ENCODE measurements at places on chromosomes 11 and 22.

DNA sequence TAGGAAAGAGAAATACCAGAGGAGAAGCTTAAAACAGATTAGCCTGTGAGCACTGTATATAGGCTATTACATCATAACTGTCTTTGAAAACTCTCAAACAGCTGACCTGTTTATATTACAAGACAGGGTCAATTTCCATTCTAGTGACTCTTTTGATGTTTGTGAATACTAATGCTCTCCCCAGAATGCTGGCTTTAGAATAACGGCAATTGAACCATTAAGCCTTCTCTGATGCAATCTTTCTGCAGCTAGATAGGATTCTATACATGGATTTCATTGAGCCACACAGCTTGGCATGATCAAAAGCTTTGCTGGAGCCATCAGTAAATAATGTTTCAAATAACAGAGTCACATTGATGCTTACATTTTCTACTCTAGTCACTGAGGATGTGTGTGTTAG, 122.7 kb upstream of the FAT3 start:
- DNase-seq = no peak

DNA sequence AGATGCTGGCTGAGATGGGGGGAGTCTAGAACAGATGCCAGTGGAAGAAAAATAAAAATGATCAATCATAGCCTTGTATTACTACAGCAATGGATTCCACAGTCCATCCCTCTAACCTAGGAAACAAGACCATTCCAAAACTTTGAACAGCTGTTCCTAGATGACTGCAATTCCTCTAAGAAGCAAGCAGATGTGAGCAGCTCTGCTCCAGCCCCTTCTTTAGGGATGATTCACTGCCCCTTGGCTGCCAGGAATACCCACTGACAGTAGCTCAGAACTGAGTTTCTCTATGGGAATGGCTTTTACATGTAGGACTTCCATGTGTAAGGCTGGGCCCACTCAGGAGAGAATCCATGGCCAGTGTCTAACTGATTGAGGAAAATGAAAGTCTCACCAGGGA, 943.9 kb downstream of the OPCML start:
- DNase-seq = no peak

- no peak for DNase-seq
These were observed 929.0 kb upstream of the FAT3 start for GRCh38 chr11:91295591-91295990.

- DNase-seq = peak; percentile 70
These were observed 27.7 kb downstream of the MUC2 start for GRCh38 chr11:1102221-1102971.

DNA sequence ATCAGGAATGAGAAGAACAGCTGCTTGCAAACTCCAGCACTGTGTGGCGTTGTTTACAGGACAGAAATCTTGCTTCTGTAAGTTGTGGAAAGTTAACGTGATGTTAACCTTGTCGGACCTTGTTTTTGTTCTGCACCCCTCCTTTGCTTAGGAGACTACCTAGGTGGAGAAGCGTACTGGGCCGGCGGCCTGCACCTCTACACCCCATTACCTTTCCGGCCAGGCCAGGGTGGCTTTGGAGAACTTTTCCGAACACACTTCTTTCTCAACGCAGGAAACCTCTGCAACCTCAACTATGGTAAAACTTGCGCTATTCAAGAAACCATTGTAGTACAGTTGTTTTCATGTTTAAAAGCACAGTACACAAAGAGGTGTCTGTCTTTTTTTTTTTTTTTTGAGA, 33.7 kb downstream of the SAMM50 start:
- DNase-seq = no peak

DNA sequence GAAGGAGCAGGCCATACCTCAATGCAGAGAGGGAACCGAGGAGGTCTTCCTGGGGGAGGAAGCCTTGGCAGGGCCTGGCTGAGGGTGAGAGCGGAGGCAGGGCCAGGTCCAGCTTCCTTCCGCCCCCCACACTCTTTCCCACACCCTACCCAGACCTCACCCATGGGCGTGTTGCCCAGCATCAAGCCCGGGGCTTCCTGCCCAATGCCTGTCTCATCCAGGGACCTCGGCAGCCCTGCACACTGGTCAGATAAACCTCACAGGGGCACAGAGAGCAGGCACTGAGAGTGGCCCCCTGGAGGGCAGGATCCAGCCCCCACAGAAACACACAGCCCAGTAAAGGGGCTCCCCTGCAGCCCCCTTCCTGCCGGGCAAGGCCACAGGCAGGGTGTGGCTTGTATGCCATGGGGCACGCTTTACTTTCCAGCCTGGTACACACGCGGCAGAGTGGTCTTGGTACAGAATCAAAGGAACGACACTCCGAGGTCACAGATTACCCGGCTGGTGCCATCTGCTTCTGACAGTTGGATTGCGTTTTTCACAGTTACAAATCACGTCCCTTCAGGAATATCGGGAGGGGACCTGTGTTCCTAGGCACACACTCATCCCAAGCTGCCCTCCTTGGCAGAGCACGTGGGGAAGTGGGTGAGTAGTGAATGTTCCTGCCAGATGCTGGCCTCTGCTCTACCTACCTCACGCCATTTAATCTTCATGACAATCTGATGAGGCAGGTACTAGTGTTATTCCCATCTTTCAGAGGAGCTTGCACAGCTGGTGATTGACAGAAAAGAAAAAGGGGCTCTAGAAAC, 20.0 kb upstream of the CD5 start:
- no peak for DNase-seq

DNA sequence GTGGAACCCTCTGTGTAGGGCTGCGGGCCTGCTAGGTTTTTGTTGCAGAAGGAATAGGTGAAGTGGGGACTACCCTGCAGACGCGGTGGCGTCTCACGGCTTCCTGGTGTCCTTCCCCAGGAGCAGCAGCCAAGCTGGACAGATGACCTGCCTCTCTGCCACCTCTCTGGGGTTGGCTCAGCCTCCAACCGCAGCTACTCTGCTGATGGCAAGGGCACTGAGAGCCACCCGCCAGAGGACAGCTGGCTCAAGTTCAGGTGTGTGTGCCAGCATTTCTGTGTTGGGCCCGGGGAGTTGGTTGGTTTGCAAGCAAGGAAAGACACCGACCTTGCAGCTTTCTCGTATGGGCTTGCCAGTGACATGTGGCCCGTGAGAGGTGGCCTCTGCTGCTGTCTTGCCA, 15.3 kb downstream of the TAB1 start:
- no peak for DNase-seq

- DNase-seq = no peak
These were observed 32.0 kb downstream of the TRIM66 start for GRCh38 chr11:8650401-8650990.

DNA sequence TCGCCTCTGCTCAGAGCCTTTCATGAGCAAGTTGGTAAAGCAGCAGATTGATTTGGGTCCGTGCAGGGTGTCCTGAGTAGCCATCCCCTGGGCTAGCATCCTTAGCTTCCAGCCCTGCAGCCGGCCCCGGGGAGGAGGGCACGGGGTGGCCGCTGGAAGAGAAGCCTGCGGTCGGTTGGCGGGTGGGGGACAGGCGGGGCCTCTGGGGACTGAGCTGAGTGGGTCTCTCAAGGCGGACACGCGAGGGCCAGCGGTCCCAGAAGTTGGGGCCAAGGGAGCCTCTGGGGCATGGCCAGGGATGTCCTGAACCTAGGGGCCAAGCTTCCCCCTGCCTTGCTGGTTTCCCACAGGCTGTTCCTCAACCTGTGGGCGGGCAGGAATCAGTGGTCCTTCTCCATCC, 143.0 kb downstream of the TBC1D22A start:
- DNase-seq = peak; percentile 63

- DNase-seq = no peak
These were observed 69.7 kb upstream of the BMAL1 start for GRCh38 chr11:13207665-13208594.

DNA sequence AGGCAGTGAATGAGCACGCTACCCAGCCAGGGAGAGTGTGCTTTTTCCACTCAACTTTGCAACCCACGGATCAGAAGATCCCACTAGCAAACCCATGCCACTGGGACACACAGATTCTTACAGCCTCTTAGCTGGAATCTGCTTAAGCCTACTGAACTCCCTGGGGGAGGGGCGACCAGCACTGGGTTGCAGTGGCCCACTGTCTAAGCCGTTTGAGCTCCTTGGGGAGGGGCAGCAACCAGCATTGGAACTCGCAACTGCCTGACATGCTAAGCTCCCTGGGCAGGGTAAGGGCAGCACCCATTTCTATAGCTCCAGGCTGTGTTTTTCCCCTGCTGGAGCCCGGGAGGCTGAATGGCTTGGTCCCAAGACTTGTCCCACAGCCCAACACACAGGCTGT, 99.6 kb downstream of the FAM168A start:
- DNase-seq = peak; percentile 67

DNA sequence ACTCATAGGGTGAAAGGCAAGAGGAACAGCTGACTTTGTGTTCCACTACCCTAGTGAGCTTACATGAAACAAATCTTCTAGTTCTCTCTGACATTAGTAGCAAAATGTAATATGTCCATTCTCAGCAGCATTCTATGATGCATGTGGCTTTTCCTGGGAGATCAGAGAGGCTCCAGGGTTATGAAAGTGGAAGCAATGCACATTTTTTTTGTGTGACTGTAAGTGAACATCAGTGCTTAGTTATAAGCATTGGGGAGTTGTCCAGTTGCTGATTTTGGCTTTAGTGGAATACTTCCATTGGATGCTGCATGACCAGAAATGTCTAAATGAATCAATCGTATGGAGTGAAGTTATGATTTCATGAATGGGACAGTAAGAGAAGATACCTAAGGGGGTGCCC, 255.9 kb downstream of the FAT3 start:
- no peak for DNase-seq

DNA sequence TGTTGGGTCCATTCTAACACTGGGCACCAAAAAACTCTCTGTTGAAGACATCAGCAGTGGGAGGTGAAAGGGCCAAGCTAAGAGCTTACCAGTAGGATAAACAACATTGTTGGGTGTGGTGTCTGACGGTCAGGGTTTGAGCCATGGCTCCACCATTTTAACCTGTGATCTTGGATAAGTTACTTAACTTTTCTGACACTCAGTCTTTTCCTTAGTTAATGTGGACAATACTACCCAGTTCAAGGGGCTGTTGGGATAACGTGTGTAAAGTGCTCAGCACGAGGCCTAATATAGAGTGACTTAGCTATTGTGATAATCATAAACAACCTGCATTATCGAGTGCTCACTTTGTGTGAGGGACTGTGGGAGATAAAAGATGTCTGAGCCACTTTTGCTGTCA, 6.1 kb downstream of the UCP3 start:
- DNase-seq = no peak

GRCh38 chr22:20503816-20504215, 3.6 kb upstream of the MED15 start:
- DNase-seq = no peak

DNA sequence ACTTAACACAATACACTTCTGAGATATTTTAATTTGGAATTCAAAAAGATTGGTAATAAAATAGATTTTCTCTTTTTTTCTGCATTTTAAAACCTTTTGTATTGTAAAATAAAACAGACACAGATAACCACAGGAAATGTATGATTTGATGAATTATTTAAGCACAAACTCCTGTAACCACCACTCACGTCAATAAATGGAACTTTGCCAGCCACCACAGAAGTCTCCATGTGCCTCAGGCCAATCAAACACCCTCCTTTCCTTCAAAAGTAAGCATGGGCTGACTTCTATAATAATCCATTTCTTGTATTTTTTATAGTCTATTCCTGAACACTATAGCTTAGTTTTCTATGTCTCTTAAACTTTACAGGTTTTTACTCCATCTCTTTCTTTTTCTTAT, 721.7 kb downstream of the DLG2 start:
- no peak for DNase-seq

DNA sequence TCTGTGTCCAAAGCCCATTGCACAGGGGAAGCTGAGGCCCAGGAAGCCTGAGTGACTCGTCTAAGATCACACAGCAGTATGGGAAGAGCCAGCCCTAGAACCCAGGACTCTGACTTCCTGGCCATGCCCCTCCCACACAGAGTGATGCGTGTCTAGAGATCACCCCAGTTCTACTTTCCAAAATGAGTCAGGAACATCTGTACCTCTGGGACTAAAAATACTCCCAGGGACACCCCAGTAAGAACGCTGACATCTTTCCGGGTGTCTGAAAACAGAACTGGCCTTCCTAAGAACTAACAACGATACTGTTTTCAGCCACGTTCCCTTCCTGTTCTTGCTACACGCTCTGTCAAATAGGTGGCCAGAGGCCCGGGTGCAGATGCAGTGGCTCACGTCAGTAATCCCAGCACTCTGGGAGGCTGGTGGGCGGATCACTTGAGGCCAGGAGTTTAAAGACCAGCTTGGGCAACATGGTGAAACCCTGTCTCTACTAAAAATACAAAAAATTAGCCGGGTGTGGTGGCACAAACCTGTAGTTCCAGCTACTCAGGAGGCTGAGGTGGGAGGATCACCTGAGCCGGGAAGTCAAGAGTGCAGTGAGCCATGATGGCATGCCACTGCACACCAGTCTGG, 21.7 kb upstream of the PDGFB start:
- peak; percentile 77 for DNase-seq

DNA sequence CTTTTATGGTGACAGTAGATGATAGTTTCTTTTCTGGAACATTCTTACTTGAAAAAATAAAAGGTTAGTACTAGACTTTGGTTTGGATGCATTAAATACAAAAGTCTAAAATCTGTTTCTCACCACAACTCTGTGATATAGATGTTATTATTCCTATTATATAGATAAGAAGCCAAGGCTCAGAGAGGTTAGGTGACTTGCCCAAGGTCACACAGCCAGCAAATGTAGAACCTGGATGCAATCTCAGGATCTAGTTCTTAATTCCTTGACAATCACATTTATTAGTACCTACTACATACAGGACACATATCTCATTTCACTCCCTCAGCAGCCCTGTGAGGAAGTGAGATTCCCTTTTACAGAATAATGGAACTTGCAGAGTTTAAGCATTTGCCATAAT, 26.3 kb upstream of the SMCO4 start:
- DNase-seq = no peak

GRCh38 chr11:42521994-42522393, 789.8 kb upstream of the API5 start:
- no peak for DNase-seq

GRCh38 chr22:49186293-49186692, 641.4 kb downstream of the BRD1 start:
- no peak for DNase-seq

- DNase-seq = peak; percentile 71
These were observed 34.0 kb downstream of the IRAG1 start for GRCh38 chr11:10659339-10660216.

- no peak for DNase-seq
These were observed 870.6 kb upstream of the LRRC4C start for GRCh38 chr11:42329929-42330565.

DNA sequence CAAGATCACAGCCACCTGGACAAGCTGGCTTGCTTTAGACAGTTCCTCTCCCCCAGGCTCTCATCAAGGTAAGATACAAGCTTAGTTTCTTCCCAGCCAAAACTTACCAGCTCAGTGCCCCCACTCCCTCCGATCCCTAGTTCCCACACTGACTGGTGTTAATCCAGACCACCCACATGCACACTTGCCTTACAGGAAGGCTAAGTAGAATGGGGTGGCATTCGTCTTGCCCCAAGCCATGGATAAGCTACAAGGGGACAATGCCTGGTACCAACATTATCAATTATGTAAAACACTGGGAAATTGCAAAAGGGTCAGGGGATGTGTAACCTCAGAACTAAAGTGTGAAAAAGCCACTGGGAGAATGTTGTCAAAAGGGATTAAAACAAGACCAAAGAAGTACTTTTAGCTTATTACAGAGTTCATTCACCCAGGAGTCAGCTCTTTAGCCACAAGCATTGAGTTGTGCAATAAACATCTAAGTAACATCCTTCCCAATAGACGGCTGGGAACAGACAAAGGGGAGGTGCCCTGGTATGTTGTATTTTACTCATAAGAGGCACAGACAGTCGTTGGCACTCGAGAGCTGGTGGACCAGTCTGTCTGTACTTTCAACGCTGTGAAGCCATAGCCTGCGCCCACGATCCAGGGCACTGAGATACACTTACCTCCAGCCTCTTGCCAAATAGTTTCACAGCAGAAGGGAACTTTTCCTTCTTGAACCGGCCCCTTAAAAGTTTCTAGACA, 1.1 kb downstream of the DHCR7 start:
- DNase-seq = no peak
